ENCODE measurements at places on chromosomes 5 and 9.

DNA sequence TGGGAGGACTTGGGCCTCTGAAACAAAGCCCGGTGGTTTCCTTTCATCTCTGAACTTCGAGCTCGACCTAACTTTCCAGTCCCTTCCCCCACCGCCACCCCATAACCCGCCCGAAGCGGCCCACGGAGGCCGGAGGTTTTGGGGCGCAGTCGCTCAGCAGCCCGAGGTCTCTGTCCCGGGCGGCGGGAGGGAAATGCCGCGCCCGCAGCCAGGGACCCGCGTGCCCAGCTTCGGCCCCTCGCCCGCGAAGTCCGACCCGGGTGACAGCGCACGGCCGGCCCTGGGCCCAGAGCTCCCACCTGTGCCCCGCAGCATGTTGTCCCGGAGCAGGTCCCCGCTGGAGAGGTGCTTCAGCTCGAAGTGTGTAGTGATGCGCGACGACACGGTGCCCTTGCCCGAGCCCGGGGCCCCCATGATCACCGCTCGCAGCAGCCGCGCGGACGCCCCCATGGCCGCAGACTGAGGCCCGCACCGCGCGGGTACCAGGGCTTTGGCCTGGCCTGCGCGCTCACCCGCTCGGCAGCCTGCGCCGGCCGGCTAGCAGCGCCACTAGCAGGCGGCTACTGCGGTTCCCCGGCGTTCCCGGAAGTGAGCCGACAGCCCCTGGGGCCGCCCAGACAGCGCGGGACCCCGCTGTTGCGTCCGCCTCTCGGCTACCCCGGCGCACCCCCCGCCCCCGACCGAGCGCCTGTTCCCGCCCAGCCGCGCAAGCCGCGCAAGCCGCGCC is at the start of gene AK3:
Gene AK3 (minus strand): TSS at position 565 of the 727 bp plus-strand sequence. CDS start 115 bp downstream, at position 450.
- DNase-seq, result peak; percentile 86

DNA sequence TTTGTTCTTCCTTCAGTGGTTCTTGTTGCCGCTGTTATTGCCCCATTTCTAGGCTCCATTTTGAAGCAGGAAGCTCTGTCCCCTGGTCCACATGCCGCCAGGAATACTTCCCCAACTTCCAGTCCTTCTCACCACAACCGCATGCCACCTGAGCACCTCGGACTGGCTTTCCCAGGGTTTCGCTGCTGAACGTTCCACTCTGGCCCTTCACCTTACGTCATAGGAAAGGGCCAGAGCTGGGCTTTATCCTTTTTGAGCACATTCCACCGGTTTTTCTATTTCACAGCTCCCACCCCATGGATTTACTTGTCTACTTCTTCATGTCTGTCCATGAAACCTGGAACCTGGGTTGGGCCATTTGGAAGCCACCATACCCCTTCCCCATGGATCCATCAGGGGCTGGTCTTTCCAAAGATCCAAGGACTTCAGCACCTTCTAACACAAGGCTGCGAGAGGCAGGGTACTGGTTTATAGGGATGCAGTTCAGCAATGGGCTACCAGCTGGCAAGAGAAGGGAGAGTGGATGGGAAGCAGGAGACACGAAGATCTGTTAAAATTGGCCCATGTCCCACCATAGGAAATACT is 557.4 kb downstream of the BNC2 start:
- DNase-seq, result no peak

DNA sequence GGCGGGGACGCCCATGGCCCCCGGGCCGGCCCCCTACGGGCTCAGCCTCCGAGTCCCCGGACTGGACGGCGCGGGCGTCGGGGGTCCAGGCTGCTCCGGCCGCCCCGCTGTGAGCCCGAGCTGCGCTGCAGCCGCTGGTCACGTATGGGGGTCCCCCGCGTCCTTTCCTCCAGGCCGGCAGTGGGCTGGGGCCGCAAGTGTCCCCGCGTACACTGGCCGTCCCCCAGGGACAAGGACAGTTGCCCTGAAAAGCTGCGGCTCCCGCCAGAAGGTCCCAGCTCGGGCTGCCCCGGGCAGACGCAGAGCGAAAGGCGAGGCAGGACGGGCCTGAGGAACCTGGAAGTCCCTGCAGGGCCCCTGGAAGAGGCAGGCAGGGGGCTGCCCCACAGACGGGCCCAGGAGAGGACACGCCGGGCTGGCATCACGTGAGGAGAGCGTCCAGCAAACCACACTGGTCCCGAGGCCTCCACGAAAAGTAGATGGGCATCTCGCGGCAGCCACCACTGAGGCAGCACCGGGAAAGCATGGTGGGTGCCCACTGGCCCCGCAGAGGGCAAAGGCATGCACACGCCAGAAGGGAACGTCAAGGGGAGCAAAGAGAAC is 3.3 kb upstream of the NKD2 start:
- no peak for DNase-seq

DNA sequence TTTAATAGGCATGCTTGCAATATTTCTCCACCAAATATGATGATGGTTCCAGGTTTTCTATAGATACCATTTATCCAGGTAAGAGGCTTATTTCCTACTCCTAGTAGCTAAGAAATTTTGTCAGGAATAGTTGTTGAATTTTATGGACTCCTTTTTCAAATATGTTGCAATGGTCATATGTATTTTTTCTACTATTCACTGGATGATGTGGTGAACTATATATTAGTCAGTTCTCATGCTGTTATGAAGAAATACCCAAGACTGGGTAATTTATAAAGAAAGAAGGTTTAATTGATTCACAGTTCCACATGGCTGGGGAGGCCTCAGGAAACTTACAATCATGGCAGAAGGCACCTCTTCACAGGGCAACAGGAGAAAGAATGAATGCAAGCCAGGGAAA is 141.1 kb upstream of the NR3C1 start:
- peak; percentile 54 for DNase-seq

DNA sequence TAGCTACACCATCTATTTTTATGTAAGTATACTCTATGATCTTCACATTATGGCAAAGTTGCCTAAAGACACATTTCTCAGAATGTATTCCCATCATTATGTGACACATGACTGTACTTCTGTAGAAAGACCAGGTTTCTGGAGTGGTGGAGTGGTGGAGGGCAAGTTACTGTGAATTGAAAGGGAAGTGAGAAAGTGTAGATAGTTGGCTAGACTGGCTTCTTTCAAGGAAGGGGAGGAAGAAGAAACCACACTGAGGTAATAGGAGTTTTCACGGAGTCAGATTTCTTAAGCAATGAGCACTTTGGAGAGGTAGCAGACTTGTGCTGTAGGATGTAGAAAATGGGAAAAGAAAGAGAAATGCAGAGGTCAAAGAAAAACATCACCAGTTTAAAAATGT is 50.9 kb upstream of the EQTN start:
- no peak for DNase-seq

- no peak for DNase-seq
Measured at GRCh38 chr5:133783481-133783880, 171.1 kb upstream of the FSTL4 start.
